H1 (cell line): ENCODE measurements at places on chromosomes 16 and 17. TPM values are rescaled to one million over a fixed set of nuclear protein-coding genes. Genes with fewer than 3 reads are reported as not detected.
A peak's percentile ranks its signal among the peaks of the same experiment; 100 is the strongest.

CLDN7 gene
- total RNA-seq = 119 and 129 TPM in 2 replicates

SPEM3 gene
- total RNA-seq = not detected in 2 replicates

SEPTIN12 gene
- total RNA-seq = not detected in 2 replicates

ITGB4 gene
- total RNA-seq = 5.4 and 5.6 TPM in 2 replicates

YBX2 gene
- 27.6 and 30.5 TPM in 2 replicates for total RNA-seq

ZSWIM7 gene
- total RNA-seq = 39.3 and 39.4 TPM in 2 replicates

TNS4 gene
- total RNA-seq = 0.20 and 0.80 TPM in 2 replicates

- DNase-seq = no peak
Observed at GRCh38 chr17:14514973-14515372, 214.1 kb downstream of the HS3ST3B1 start.

DNA sequence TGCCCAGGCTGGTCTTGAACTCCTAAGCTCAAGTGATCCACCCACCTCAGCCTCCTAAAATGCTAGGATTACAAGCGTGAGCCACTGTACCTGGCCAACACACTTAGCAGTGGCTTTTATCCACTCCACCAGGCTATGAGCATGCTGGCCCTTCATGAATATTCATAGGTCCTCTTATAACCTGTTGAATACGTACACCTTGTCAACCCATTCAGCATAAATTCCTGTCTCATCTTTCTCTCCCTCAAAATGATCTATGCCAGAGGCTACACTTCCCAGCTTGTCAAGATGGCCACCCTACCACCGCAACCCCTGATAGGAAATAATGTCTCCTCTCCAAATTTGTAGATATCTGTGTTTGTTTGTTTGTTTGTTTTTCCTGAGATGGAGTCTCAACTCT lies 11.0 kb upstream of the ZG16 start:
- DNase-seq = no peak

DNA sequence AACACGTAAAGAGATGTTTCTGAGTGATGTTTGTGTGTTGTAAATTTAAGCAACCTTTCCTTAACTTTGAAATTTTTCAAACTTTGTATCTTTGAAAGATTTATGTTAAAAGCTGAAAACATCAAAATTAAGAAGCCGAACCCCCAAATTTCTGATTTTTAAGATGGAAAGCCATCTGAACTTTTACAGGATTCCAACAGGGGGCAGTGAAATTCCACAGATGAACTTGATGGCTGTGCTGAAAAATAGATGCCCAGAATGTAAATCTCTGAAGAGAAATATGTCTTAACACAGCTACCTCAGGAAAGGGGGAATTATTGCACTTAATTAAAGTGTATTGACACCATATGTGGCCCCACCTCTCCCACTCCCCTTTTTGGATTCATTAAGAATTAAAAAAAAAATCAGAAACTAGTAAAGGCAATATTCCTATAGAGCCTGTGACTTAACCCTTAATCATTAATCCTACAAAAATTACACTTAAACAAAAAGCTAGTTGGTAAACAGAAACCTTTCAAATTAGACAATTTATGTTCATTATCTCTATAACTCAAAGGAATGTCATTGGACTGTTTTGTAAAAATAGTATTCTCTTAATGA lies 597.9 kb downstream of the KCNJ2 start:
- no peak for DNase-seq

DNA sequence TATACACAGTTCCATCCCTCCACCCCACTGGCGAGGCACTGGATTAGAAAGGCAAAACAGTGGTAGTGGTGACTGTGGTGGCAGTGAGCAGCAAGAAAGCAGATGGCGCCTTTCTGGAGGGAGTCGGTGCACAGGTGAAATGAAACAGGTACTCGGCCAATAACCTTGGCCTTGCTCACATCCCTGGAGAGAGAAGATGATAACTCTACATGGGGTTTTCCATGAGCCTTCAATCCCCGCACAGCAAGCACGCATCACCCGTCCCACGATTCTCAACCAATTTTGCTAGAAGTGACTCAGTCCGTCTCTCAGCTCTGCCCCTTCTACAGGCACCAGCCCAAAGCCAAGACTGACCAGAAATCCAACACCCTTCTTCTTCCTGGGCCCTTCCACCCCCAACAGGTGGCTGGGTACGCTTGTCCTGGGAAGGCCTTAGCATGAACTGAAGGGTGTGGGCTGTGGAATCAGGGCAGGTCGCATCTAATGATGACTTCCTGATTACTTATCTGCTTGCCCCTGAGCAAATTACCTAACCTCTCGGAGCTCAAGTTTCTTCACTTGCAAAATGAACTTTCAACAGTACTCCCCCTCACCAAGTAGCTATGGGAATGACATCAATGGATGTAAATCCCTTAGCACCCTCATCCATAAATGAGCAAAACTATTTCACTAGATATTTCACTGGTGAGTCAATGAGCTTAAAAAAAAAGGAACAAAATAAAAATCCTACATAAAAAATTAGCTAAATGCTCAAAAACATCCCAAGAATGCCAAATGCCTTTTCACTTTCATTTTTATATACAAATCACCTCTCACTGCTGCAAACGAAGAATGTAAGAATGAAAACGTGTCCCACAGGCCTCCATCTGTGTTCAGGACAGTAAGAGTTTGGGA lies 18.0 kb downstream of the XPO6 start:
- DNase-seq = no peak

- DNase-seq = no peak
Observed at GRCh38 chr17:9381068-9381467, 194.6 kb downstream of the STX8 start.

DNA sequence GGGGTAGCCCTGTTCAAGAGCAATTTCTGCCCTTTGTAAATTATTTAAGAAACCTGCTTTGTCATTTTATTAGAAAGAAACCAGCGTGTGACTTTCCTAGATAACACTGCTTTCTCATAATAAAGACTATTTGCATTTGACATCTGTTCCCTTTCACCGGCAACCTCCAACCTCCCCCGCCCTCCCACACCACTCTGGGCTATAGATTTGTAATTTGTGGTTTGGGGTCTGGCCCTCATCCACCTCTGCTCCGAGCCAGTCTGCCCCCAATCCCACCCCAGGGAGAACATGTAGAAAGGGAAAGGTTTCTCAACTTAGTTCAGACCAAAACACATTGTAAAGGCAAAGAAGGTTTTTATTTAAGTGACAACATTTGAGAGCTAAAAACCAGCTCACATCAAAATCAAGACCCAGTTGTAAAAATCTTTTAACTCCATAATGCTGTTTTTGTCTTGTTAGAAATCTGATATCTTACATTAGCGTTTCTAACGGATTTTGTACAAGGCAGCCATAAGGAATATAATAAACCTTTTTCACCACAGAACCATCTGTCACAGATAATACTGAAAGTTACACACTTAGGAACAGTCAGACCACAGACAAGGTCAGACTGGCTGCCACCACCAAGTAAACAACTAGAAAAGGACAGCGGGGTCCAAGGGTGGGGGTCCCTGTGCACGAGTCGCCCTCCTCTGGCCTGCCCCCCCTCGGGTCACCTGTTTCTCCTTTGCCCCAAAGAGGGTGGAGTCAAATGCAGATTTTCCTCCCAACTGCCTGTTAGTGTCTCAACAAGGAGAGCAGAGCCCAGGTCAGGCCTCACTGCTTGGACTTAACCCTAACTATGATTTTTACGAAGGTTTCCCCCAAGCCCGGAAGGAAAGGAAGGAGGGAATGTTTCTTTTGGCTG lies 6.9 kb downstream of the PIMREG start:
- no peak for DNase-seq

DNA sequence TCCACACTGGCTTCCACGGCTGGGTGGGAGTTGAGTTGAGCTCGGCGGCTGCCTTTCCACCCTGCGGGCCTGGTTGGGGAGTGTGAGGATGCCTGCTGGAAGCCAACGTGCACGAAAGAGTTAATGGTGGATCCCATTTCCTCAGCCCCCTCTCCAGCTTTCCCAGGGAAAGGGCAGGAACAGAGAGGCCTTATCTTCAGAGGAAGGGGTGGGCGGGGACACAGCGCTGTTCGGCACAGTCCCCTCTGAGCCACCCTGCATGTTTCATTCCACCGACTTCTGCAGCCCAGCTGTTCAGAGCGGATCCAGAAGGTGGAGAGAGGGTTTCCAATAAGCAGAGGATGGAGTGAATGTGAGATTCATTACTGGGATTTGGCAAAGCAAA lies 295.3 kb downstream of the SEC14L1 start:
- DNase-seq = peak; percentile 65
